ENCODE measurements at places on chromosomes 6 and 20.

- no peak for DNase-seq
Measured at GRCh38 chr6:154537511-154538325, 27.2 kb upstream of the CNKSR3 start.

GRCh38 chr20:6767536-6768227 lies at the start of gene BMP2:
TSS of gene BMP2 (plus strand) at chr20:6767686. CDS start at chr20:6770127, 2,441 bp downstream.
- peak; percentile 46 for DNase-seq

DNA sequence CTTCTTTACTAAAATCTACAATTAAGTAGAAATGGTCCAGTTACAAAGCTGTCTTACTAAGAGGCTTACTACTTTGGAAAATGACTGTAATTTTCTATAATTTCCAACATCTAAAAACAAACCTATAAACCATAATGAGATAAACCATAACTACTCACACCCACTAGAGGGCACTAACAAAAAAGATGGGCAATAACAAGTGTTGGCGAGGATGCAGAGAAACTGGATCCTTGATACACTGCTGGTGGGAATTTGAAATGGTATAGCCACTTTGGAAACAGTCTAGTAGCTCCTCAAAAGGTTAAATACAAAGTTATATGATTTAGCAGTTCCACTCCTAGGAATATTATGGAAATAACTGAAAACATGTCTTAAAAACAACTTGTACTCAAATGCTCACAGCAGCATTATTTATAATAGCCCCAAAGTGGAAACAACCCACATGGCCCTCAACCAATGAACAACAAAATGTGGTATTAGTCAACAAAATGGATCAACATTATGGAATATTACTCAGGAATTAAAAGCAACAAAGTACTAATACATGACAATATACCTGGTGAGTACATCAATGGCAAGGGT lies 50.6 kb downstream of the GJA10 start:
- no peak for DNase-seq

DNA sequence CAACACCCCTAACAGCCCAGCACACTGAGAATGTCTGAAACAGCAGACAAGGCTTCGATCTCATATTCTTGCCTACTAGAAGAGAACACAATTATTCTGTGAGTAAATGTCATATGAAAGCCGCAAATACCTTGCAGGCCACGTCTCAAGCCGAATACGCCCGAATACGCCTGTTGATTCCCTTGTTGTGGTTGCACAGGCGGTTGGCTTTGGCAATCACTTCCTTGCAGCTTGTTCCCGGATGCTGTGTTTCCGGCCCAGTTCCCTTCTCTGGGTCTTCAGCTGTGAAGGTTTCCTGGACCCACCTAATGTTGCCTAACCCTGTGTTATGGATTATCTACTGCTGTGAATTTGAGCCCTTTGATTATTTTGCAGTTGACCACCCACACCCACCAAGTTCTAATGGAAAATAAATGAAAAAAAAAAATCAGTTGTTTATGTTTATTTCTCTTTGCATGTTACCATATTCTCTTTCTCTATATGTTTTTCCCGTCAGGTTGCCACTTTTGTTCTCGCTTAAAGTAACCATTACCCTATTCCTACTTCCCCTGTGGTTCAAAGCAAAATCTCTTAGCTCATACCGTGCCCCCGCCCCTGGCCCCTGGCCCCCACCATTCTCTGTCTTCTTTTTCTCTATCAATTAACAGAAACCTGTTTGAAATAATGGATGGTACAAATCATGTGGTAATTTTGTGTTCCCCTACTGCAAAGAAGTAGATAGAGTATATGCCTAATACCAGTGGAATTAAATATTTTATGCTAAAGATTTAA lies 172.4 kb downstream of the ADGB start:
- no peak for DNase-seq

- DNase-seq: no peak
Measured at GRCh38 chr20:58991715-58992114, 10.7 kb downstream of the NELFCD start.

DNA sequence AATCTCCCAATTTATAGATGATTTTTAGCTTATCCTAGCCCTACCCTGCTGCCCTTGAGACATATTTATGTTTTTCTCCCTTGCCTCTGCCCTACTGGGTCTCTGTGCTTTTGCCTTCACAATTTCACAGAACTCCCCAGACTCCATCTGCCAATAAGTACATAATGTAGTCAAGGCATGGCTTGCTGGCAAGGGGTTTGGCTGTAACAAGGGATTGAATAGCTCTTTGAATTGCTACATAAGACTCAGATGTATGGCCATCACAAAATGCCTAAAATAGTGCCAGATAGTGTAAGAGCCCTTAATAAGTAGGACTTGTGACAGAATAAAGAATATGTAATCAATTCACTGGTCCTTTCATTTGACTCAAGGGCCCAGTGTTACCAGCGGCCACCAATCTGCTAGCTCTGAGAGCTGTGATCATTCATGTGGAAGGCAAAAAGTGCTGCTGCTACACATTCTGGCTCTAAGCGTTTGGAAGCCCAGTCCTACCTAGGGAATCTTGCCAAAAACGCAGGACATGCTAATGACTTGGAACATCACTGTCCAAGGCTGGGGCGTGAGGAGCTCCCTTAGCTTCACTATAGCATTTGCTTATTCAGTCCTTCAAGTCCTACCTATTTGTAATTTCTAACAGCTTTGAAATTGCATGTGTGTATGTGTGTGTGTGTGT lies 20.5 kb downstream of the CLVS2 start:
- no peak for DNase-seq

GRCh38 chr6:124714728-124715127 lies 247.5 kb upstream of the RNF217 start:
- no peak for DNase-seq

DNA sequence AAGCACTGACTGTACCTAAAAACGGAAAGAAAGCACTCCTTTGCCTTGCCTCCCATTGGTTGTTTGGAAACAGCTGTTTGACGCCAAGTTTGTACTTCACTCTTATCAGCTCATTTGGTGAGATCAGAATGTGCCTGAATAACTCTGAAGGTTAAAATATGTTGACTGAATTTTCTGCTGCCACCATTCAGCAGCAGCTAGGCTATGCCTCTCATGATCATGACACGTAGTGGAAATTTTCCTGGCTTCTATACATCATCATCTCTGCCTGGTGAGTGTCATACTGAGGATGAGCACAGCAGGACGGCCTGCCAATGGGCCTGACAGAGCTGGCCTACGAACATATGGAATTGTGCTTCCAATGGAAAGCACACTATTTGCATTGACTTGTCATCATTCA lies 704.9 kb upstream of the CITED2 start:
- no peak for DNase-seq

- no peak for DNase-seq
Measured at GRCh38 chr6:13282393-13283069, 45.8 kb downstream of the TBC1D7 start.

DNA sequence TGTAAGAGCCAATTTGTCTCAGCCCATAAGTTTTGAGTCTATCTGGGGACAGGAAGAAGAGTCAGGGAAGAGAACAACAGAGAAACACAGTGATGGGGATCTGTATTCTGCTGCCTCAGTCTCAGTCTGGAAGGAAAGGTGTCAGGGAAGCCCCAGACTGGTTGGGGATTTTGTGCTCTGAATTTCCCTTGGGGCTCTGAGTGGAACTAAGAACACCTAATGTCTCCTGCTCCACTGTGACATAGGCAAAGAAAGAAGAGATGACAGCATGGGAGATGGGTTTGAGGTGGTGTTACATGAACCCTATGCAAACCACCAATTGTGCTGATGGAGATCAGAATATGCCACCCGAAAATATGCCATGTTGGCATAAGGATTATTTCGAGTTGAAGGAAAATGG lies 139.5 kb upstream of the MYLIP start:
- no peak for DNase-seq

- no peak for DNase-seq
Measured at GRCh38 chr6:158626360-158627167, 18.0 kb downstream of the DYNLT1 start.

GRCh38 chr6:130675072-130675471 lies 152.1 kb upstream of the SMLR1 start:
- DNase-seq: no peak

DNA sequence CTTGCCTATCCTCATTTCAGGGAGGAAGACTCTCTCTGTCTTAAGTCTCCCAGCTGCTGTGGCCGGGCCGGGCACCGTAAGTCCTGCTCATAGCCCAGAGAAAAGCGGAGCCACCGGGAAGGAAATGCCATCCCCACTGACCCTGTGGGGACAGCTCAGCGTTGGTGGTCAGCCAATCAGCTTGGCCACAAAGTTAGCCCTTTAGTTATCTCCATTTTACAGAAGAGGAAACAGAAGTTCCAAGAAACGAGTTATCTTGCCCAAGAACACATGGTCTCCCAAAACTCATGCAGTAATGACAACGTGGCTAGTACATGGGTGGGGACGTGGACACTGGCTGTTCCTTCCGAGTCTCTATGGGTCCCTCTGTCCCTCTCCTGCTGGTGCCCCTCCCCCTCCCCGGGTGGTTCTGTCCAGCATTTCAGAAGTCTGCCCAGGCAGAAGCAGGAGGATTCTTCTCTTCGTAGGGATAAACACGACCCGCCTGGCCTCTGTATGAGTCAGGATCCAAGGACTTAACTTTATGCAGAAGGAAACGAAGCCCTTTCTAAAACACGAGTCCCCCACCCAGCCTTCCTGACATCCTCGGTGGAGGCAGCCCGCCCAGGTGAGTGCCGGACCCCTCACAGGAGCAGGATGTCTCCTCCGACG lies 273.8 kb downstream of the CDH4 start:
- no peak for DNase-seq

GRCh38 chr6:125255201-125255600 lies 46.6 kb downstream of the HDDC2 start:
- DNase-seq: no peak

- DNase-seq: no peak
Measured at GRCh38 chr20:10603971-10604864, 69.6 kb downstream of the JAG1 start.

- no peak for DNase-seq
Measured at GRCh38 chr6:93964321-93964720, 545.0 kb upstream of the EPHA7 start.

DNA sequence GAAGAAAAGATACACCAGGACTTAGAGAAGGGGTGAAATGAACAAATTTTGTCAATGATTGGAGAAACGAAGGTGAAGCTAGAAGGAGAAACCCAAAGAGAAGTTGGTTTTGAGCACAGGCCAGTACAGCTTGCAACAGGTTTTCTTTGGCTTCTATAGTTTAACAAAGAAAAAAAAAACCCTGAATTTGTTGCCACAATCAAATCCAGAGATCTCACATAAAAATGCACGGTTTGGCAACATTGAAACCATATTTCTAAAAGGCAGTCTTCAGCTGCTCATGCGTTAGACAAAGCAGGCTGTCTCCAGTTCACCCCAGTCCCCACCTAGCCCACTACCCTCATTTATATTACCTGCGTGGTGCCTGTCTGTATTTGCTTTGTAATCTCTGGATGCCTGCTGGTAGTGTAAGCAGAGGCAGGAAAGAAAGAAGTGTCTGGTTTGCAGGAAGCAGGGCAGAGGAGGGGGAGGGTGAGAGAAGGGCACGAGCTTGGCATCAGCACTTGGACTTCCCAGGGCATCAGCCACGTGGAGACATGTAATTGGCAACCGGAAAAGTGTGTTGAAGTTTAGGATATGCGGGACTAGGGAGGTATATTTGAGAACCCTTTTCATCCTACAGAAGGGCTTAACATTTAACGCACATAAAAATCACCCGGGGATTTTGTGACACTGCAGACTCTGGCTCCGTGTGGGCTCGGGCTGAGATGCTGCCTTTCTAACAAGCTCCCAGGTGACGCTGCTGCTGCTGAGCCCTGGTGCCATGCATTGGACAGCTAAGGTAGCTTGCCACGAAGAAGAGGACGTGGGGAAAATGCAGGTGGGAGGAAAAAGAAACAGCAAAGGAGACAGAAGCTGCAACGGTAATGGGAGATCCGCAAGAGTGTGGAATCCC lies 14.4 kb downstream of the PFDN4 start:
- no peak for DNase-seq

- DNase-seq: no peak
Measured at GRCh38 chr6:7649037-7649810, 59.2 kb downstream of the SNRNP48 start.

DNA sequence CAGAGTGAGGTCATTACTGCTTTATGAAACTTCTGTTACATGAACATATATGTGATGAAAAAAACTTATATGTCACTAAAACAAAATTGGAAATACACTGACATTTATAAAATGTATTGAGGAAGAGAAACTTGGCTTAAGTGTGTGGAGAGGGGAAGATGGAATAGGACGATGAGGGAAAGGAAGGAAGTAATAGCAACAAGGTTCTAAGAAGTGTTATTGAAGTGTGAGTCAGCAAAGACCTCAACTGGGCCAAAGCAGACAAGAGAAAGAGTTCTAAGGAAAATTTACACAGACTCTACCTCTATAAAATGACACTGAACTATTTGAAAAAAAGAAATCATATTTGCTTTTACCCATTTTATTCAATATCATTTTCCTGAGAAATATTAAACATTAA lies 38.3 kb downstream of the SNX3 start:
- DNase-seq: no peak

DNA sequence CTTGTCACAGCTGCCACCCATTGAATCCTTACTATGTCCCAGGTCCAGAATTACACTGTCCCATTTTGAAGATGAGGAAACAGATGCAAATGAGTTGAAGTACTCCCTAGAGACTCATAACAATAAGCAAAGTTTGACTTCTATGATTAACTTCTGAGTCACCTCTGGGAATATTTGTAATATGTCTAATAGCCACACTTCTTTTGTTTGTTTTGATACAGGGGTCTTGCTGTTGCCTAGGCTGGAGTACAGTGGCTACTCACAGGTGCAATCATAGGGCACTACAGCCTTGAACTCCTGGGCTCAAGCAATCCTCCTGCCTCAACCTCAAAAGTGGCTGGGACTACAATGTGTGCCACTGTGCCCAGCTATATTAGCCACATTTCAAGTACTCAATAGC lies 11.4 kb upstream of the SOX12 start:
- no peak for DNase-seq

GRCh38 chr20:6599876-6600735 lies 167.4 kb upstream of the BMP2 start:
- no peak for DNase-seq

DNA sequence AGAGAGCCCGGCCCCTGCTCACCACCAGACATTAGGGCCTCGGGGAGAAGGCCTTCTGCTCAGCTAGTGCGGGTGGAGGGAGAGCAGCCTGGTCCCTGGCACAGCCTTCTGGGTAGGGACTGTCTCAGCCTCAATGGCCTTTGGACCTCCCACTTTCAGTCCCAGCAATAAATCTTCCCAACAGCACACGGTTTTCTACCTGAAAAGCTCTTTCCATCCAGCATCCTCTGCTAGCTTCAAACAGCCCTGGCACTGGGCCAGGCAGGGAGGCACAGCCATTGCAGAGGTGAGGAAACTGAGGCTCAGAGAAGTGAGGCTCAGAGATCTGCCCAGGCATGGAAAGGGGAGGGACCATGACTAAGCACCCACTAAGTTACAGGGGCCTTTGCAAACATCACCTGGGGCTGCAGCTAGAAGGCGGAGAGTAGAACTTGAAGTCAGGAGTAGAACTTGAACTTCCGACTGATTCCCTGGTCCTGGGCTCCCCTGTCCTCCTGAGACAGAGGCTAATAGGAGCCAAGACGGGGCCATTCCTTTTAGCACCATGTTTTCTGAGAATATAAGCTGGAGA lies 43.9 kb upstream of the NOL4L start:
- DNase-seq: no peak

All from left kidney (tissue), 8 donors.